Bladder microvascular endothelial cell (primary cell): ENCODE measurements at places on chromosomes 11 and 22. TPM values are rescaled to one million over a fixed set of nuclear protein-coding genes. Genes with fewer than 3 reads are reported as not detected.

Gene RASD2
- total RNA-seq: not detected in 2 replicates

Gene TH
- not detected in 2 replicates for total RNA-seq

Gene TRPM5
- total RNA-seq: not detected in 2 replicates

Gene NFAM1
- not detected in 2 replicates for total RNA-seq

Gene GSTT2
- total RNA-seq: not detected in 2 replicates

Gene MUC2
- not detected in 2 replicates for total RNA-seq

Gene TSSK2
- not detected in 2 replicates for total RNA-seq

Gene SYT12
- 0.50 TPM in 1 of 2 replicates, not detected in the other for total RNA-seq

Gene MFRP
- total RNA-seq: under 0.01 TPM in 1 of 2 replicates, not detected in the other

Gene OR4A5
- not detected in 2 replicates for total RNA-seq

Gene CFAP300
- total RNA-seq: not detected in 2 replicates

Gene KLHDC7B
- total RNA-seq: not detected in 2 replicates

Gene NXPE4
- not detected in 2 replicates for total RNA-seq

Gene KMT5B
- total RNA-seq: 16.4 and 36.7 TPM in 2 replicates

Gene SEC14L2
- 6.2 and 9.6 TPM in 2 replicates for total RNA-seq

Gene OR6T1
- total RNA-seq: not detected in 2 replicates

Gene P2RY6
- not detected in 2 replicates for total RNA-seq

Gene LRRC10B
- total RNA-seq: not detected in 2 replicates

Gene PRR14L
- total RNA-seq: 15.2 and 29.7 TPM in 2 replicates

Gene BIRC3
- total RNA-seq: 2.6 and 17.7 TPM in 2 replicates

Gene RIMBP3C
- not detected in 2 replicates for total RNA-seq

Gene TPP1
- total RNA-seq: 35.5 and 214 TPM in 2 replicates

Gene CPT1B
- total RNA-seq: 6.8 and 20.2 TPM in 2 replicates

Gene TMEM86A
- 0.97 and 4.2 TPM in 2 replicates for total RNA-seq

Gene MS4A7
- total RNA-seq: not detected in 2 replicates

Gene CDC42EP1
- total RNA-seq: 13.3 and 18.5 TPM in 2 replicates

Gene RAB39A
- 0.13 TPM in 1 of 2 replicates, not detected in the other for total RNA-seq

Gene IRAG1
- total RNA-seq: 0.44 and 0.81 TPM in 2 replicates

Gene GAB4
- total RNA-seq: not detected in 2 replicates

Gene TMEM45B
- 0.16 and 1.6 TPM in 2 replicates for total RNA-seq

Gene TMEM191C
- total RNA-seq: 0.63 and 1.9 TPM in 2 replicates

Gene ANGPTL5
- not detected in 2 replicates for total RNA-seq

Gene SERPING1
- total RNA-seq: 0.13 and 0.16 TPM in 2 replicates

Gene OR8I2
- not detected in 2 replicates for total RNA-seq

Gene FGF4
- total RNA-seq: not detected in 2 replicates

Gene NRIP3
- 0.82 and 5.5 TPM in 2 replicates for total RNA-seq

Gene LDHAL6A
- not detected in 2 replicates for total RNA-seq

Gene PANX2
- total RNA-seq: 0.16 and 1.0 TPM in 2 replicates

Gene GGT5
- total RNA-seq: 2.8 and 4.0 TPM in 2 replicates

Gene GATD1
- 20.7 and 24.2 TPM in 2 replicates for total RNA-seq

Gene ESAM
- 70.3 and 74.5 TPM in 2 replicates for total RNA-seq

Gene CCDC87
- total RNA-seq: under 0.01 and 0.13 TPM in 2 replicates

Gene PLEKHB1
- total RNA-seq: 0.16 and 1.6 TPM in 2 replicates

Gene APOA1
- not detected in 2 replicates for total RNA-seq

Gene TRMT112
- total RNA-seq: 174 and 263 TPM in 2 replicates
